ENCODE measurements at places on chromosomes 2 and 18.

DNA sequence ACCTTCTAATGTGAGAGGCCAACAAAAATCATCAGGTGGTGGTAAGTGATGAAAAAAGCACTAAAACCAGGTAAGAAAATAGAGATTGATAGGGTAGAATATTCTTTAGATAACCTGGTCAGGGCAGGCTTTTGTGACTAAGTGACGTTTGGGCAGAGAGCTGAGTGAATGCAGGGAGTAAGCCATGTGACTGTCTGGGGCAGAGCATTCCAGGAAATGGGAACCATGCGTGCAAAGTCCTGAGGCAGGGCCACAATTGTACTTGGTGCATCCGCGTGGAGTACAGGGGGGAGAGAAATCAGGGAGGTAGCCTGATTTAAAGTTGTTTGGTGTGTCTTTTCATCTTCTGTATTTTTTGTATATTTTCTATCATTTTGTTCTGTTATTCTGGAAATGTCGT lies 102.5 kb downstream of the LYPD6B start:
- H3K27ac ChIP-seq, result no peak overlapping the region
- peaks cover 18% of the 10 kb centered on the region for H3K27me3 ChIP-seq
- no peak overlapping the region for H3K4me3 ChIP-seq

DNA sequence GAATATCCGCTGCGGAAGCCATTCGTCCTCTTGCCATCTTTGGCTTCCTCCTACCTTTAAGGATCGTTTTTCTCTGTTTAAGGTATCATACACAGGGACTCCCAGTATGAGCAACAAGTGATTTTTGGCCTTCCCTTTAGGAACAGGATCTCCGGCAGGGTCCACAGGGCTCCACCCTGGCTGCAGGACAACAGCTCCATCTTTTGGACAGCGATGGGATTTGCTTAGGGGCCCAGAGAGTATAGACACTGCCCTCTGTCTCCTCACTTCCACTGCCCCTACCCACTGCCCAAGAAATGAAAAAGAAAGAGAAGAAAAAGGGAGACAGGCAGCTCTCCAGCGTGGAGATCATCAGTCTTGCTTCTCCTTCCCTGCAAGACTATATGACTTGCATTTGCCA lies 224.5 kb downstream of the UXS1 start:
- DNase-seq, result no peak
- peaks cover 3% of the 10 kb centered on the region for H3K36me3 ChIP-seq
- peaks cover 19% of the 10 kb centered on the region for H3K4me1 ChIP-seq
- peaks cover 4% of the 10 kb centered on the region for H3K27me3 ChIP-seq
- H3K4me3 ChIP-seq, result no peak overlapping the region
- peak overlapping the region; percentile 84 for H3K27ac ChIP-seq

- no peak for DNase-seq
- no peaks in the 10 kb centered on the region for H3K27me3 ChIP-seq
Measured at GRCh38 chr2:63837036-63837594, 4.6 kb upstream of the UGP2 start.

- H3K27ac ChIP-seq, result no peak overlapping the region
- DNase-seq, result no peak
- H3K27me3 ChIP-seq, result no peaks in the 10 kb centered on the region
- no peak overlapping the region for H3K4me3 ChIP-seq
- no peaks in the 10 kb centered on the region for H3K4me1 ChIP-seq
Measured at GRCh38 chr18:4146797-4147196, 308.3 kb downstream of the DLGAP1 start.

- H3K27ac ChIP-seq, result no peak overlapping the region
- no peak overlapping the region for H3K4me3 ChIP-seq
- peaks cover 6% of the 10 kb centered on the region for H3K36me3 ChIP-seq
- peaks cover 45% of the 10 kb centered on the region for H3K4me1 ChIP-seq
- H3K27me3 ChIP-seq, result no peaks in the 10 kb centered on the region
- DNase-seq, result no peak
Measured at GRCh38 chr18:48841381-48842258, 109.1 kb downstream of the SMAD7 start.

DNA sequence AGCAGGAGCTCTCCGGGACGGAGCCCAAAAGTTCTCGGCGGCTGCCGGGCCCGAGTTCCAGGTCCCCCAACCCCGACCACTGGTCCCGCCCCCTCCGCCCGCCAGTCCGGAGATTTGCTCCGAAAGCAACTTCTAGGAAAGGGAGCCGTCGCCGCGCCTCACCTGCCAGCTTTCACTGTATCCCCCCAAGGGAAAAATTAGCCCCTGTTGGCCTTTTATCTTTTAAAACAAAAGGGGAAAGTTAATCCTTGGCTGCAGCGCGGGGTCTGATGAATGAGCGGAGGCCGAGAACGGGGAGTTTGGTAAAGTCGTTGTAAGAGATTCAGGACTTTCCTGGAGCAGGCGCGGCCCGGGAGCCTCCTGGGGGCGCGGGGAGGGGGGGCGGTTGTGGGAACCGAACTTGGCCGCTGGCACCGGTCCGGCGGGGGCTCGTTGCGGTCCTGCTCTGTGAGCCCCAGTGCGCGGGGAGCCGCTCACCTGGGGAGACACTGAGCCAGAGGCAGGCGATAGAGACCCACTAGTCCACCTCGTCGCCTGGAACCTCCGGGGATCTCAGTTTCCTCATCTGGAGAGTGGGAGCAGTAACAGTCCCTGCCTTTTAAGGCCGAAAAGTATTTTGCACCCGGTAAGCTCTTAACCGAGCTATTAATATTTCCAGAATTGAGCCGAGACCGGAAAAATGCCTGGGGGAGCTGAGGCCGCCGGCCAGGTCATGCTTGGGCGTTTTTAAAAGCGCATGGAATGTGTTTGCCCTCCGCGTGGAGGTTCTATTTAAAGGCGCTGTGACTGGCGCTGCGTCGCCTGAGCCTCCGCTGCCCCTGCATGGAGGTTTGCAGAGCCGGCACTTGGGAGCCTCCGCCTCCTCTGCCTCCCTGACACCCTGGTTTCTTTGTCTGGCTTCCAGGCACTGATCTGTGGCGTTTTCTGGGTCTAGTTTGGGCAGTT lies 1.1 kb downstream of the EFHD1 start:
- peaks cover 73% of the 10 kb centered on the region for H3K27me3 ChIP-seq
- no peaks in the 10 kb centered on the region for H3K36me3 ChIP-seq
- H3K27ac ChIP-seq, result no peak overlapping the region
- H3K4me1 ChIP-seq, result peaks cover 3% of the 10 kb centered on the region

DNA sequence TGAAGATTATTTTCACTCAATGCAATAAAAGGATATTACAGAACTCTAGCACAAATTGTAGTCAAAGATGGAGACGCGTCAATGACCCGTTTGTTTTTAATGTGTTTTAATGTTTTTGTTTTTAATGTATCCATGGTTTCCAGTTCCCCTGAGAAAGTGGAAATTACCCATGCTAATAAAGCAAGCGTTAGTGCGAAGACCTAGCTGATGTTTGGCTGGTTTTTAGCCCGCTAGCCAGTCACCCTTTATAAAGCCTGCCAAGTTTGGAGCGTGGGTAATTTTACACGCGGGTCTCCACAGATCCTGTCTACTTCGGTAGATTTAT lies 430 bp upstream of the CHMP1B start:
- peak overlapping the region; percentile 100 for H3K4me3 ChIP-seq
- H3K36me3 ChIP-seq, result peaks cover 4% of the 10 kb centered on the region
- no peak for DNase-seq

DNA sequence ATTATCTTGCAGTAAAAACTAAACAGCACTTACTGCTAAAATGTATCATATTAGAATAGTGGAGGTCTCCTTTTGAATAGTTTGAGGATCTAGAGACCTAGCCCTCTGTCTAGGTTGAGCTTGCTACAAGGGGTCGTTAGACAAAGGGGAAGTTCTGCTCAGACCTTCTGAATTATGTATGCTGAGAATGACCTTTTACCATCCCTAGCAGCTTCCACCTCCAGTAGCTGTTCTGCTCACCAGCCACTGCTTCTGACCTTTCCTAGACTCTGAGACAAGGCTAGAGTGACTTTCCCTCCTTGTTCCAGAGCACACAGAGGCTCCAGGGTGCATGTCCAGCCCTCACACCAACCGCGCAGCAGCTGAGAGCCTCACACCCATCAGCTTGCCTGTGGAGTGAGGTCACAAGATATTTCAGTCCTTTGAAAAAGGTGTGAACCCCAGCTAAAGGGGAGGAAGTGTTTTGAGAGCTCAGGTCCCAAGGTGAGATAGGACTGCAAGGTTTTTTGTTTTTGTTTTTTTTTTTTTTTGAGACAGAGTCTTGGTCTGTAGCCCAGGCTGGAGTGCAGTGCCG lies 289.3 kb upstream of the TNP1 start:
- no peaks in the 10 kb centered on the region for H3K36me3 ChIP-seq
- peaks cover 26% of the 10 kb centered on the region for H3K27me3 ChIP-seq
- no peak for DNase-seq
- H3K4me3 ChIP-seq, result no peak overlapping the region

- H3K36me3 ChIP-seq, result peaks cover 43% of the 10 kb centered on the region
- DNase-seq, result no peak
- no peaks in the 10 kb centered on the region for H3K27me3 ChIP-seq
- H3K4me3 ChIP-seq, result no peak overlapping the region
- peak overlapping the region; percentile 78 for H3K27ac ChIP-seq
- peaks cover 6% of the 10 kb centered on the region for H3K4me1 ChIP-seq
Measured at GRCh38 chr2:96184989-96185388, 23.6 kb downstream of the STARD7 start.

- peak overlapping the region; percentile 81 for H3K4me3 ChIP-seq
- H3K27me3 ChIP-seq, result peaks cover 57% of the 10 kb centered on the region
Measured at GRCh38 chr2:39667104-39667885, 1.6 kb downstream of the TMEM178A start.

DNA sequence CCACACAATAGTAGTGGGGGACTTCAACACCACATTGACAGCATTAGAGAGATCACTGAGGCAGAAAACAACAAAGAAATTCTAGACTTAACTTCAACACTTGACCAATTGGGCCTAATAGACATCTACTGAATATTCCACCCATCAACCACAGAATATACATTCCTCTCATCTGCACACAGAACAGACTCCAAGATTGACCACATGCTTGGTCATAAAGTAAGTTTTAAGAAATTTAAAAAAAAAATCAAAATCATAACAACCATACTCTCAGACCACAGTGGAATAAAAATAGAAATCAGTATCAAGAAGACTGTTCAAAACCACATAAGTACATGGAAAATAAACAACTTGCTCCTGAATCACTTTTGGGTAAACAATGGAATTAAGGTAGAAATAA lies 9.0 kb upstream of the FLACC1 start:
- H3K4me3 ChIP-seq, result no peak overlapping the region
- peaks cover 78% of the 10 kb centered on the region for H3K36me3 ChIP-seq
- no peaks in the 10 kb centered on the region for H3K27me3 ChIP-seq
- peaks cover 5% of the 10 kb centered on the region for H3K4me1 ChIP-seq

GRCh38 chr2:38498045-38498481 lies 104.7 kb downstream of the HNRNPLL start:
- H3K36me3 ChIP-seq, result peaks cover 4% of the 10 kb centered on the region
- H3K27me3 ChIP-seq, result peaks cover 6% of the 10 kb centered on the region
- H3K27ac ChIP-seq, result peak overlapping the region; percentile 77
- H3K4me3 ChIP-seq, result no peak overlapping the region

DNA sequence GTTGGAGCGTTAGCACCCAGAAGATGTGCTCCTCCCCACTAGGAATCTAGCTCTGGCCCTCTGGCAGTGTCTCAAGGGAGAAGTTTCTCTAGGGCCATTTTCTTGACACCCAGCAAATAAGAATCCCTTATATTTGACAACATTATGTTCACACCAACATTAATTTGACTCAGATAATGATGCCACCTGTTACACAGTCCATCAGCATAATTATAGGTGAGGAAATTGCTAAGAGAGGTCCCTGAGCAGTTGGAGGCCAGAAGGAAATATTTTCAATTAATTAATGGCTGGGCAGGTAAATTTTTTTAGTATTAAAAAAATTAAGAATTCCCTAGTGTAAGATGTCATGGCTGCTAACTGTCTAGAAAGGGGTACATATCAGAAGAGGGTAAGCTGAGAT lies 36.5 kb downstream of the PRKCE start:
- H3K36me3 ChIP-seq, result no peaks in the 10 kb centered on the region
- no peak for DNase-seq
- peaks cover 33% of the 10 kb centered on the region for H3K4me1 ChIP-seq

- DNase-seq, result no peak
- peaks cover 26% of the 10 kb centered on the region for H3K36me3 ChIP-seq
- H3K27me3 ChIP-seq, result no peaks in the 10 kb centered on the region
- no peak overlapping the region for H3K4me3 ChIP-seq
Measured at GRCh38 chr2:68169308-68169707, 11.6 kb downstream of the PNO1 start.

GRCh38 chr2:207252979-207253645 lies 87.4 kb upstream of the KLF7 start:
- H3K36me3 ChIP-seq, result no peaks in the 10 kb centered on the region
- H3K4me1 ChIP-seq, result peaks cover 44% of the 10 kb centered on the region
- DNase-seq, result no peak
- H3K4me3 ChIP-seq, result no peak overlapping the region
- H3K27ac ChIP-seq, result no peak overlapping the region

- H3K27me3 ChIP-seq, result peaks cover 5% of the 10 kb centered on the region
- no peaks in the 10 kb centered on the region for H3K36me3 ChIP-seq
- no peak overlapping the region for H3K4me3 ChIP-seq
- H3K4me1 ChIP-seq, result no peaks in the 10 kb centered on the region
- H3K27ac ChIP-seq, result no peak overlapping the region
Measured at GRCh38 chr2:236631281-236631855, 61.7 kb downstream of the ACKR3 start.

- H3K36me3 ChIP-seq, result no peaks in the 10 kb centered on the region
- H3K27me3 ChIP-seq, result no peaks in the 10 kb centered on the region
- H3K4me1 ChIP-seq, result no peaks in the 10 kb centered on the region
- H3K4me3 ChIP-seq, result no peak overlapping the region
- no peak for DNase-seq
- no peak overlapping the region for H3K27ac ChIP-seq
Measured at GRCh38 chr18:33761363-33761762, 183.3 kb downstream of the ASXL3 start.

- H3K4me1 ChIP-seq, result peaks cover 67% of the 10 kb centered on the region
- H3K27ac ChIP-seq, result no peak overlapping the region
- no peaks in the 10 kb centered on the region for H3K36me3 ChIP-seq
- DNase-seq, result no peak
- H3K27me3 ChIP-seq, result no peaks in the 10 kb centered on the region
Measured at GRCh38 chr2:10307561-10308156, 5.0 kb downstream of the HPCAL1 start.

DNA sequence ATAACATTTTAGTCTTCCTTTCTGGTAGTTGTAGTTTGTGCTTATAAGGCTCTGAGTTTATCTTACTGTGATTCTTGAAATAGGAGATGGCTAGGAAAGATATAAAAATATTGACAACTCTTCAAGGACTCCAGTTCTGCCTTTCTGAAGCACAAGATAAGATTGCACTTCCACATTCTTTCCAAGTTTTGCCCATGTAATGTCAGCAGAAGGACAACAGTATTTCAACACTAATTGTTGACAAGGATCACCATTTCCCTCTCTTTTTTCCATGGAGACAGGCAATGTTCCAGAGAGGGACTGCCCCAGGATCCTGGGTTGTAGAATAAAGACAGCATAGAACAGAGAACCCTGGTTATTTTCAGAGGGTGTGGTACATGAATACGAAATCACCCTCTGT lies 279.1 kb upstream of the CNTNAP5 start:
- H3K4me1 ChIP-seq, result no peaks in the 10 kb centered on the region
- DNase-seq, result no peak
- no peak overlapping the region for H3K27ac ChIP-seq
- no peaks in the 10 kb centered on the region for H3K27me3 ChIP-seq
- no peak overlapping the region for H3K4me3 ChIP-seq
- H3K36me3 ChIP-seq, result no peaks in the 10 kb centered on the region

Data from stimulated activated naive B cell treated with anti-CD40 and anti-IgM and Interleukin-4, amounts not matched to agents 10 μg/mL and 1 μg/mL and 100 μg/mL, for 72 hours (primary cell).